ENCODE measurements at places on chromosomes 7 and 10. TPM values are rescaled to one million over a fixed set of nuclear protein-coding genes. Genes with fewer than 3 reads are reported as not detected.
A peak's percentile ranks its signal among the peaks of the same experiment; 100 is the strongest.

DNA sequence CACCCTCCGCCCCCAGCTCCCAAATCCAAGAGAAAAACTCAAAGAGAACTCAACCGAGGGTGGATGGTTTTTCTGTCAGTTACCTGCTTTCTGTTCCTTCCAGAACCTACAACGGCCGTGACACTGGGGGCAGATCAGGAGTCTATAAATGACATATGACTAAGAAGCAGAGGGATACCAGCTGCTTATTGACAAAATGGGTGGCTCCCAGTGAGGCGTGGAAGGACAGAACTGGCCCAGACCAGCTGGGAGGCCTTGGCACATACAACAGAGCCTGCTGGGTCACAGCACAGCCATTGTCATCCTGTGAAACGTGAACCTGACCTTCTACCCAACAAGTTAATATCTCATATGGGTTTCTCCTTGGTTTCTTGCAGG, 84.3 kb upstream of the ADRB1 start:
- no peak for DNase-seq

Gene ADD3
- 458 TPM for total RNA-seq

Gene SUN3
- total RNA-seq, result not detected

GRCh38 chr7:77425101-77426051, 9.2 kb upstream of the GSAP start:
- DNase-seq, result no peak

DNA sequence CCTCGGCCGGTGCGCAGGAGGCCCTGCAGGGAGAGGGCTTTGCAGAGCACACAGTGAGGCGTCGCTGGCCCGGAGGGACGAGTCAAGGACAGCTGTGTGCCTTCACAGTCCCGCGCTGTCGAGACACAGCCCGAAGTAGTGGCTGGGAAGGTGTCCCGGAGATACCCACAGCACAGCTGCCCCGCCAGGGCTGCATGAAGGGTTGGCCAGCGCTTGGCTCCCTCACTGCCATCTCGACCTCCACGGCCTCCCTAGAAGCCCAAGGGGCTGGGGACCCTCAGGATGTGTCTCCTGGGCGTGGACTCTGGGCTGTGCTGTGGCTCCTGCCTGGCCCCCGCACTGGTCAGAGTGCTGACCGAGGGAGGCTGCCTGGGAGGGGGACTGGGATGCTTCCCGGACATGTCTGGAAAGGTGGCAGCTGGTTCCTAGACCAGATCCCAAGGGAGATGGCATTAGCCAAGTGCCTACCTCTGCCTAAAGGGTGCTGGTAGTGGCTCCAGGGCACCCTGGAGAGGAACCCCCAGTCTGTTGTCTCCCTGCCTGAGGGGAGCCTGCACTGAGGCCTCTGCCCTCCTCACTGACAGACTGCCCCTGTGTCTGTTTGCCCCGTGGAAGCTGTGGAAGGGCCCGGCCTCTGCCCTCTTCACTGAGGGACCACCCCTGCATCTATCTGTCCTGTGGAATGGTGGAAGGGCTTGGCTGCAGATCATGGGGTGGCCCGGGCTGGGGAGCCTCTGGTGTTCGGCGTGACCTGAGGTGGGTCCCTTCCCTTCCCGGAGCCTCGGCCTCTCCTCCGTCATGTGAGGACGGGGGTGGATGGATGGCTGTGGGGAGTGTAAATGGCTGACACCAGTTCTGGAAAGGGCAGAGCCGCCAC, 5.8 kb downstream of the ELFN1 start:
- no peak for DNase-seq

- DNase-seq, result no peak
Measured at GRCh38 chr10:60728056-60728455, 50.2 kb upstream of the CDK1 start.

- no peak for DNase-seq
Measured at GRCh38 chr10:2401459-2401858, 664.1 kb upstream of the ADARB2 start.

DNA sequence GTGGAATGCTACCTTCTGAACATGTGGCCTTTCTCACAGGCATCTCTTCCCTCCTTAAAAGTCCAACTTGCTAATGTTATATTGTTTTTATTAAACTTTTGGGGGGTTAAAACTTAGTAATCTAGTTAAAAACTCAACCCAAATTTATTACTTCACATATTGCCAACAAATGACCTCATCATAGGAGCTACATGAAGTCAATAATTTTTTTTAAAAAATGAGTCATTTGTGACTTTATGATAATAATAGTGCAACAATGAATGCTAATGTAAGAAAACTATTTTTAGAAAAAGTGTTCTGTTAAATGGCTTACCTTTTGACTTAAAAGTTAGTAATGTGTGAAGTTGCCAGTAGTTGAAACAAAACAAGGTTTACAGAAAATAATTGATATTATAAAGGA, 325.9 kb upstream of the FZD1 start:
- DNase-seq, result no peak

Gene MINDY4
- total RNA-seq, result 13.8 TPM

DNA sequence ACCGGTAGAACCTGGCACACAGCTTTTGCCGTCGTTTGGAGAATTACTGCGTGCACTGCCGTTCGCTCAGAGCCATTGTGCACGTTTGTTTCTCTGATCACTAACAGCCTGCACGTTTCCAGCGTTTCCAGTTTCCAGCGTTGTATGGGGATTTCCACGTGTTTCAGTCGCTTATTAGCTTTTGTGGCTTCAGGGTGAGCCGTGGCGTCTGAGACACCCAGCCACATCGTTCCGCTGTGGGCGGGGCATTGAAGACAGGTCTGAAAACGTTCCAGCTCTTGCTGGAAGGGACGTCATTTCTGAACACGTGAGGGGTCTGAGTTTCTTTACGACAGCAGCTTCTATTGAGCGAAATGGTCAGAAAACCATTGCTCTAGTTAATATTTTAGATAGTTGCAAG, 164.8 kb downstream of the DNAJB6 start:
- no peak for DNase-seq

Gene OR2A25
- not detected for total RNA-seq

Gene GBX1
- not detected for total RNA-seq

Gene NPC1L1
- total RNA-seq, result 0.16 TPM

GRCh38 chr7:2399848-2400587, 3.4 kb upstream of the CHST12 start:
- peak; percentile 81 for DNase-seq

GRCh38 chr7:42914009-42914408, 2.1 kb upstream of the C7orf25 start:
- no peak for DNase-seq

Gene CH25H
- total RNA-seq, result 6.0 TPM

GRCh38 chr10:113108194-113108835, 158.3 kb downstream of the TCF7L2 start:
- no peak for DNase-seq

DNA sequence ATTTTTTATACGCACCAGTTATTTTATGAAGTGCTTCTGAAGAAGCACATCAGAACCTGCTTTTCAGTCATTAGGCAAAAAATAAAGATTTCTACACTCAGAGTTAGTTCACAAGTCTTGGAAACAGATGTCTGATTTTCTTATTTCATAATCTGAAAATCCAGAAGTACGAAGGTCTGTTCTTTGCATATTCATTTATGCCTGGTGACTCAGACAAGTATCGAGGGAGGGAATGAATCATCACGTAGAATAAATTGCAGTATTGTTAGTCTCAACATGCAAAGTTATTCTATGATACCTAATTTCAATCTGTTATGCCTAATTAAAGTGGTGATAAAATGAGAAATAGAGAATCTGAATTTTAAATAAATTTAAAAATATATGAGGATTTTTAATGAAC, 113.6 kb upstream of the SEM1 start:
- DNase-seq, result no peak

All from breast epithelium (tissue), 4 donors.